ENCODE measurements at places on chromosomes 11 and 22. TPM values are rescaled to one million over a fixed set of nuclear protein-coding genes. Genes with fewer than 3 reads are reported as not detected.

GRCh38 chr22:30892731-30893221 lies 75.8 kb downstream of the MORC2 start:
- no peak for DNase-seq
- H3K4me3 ChIP-seq, result no peak overlapping the region
- peaks cover 4% of the 10 kb centered on the region for H3K36me3 ChIP-seq
- H3K27ac ChIP-seq, result no peak overlapping the region
- H3K27me3 ChIP-seq, result no peaks in the 10 kb centered on the region

DNA sequence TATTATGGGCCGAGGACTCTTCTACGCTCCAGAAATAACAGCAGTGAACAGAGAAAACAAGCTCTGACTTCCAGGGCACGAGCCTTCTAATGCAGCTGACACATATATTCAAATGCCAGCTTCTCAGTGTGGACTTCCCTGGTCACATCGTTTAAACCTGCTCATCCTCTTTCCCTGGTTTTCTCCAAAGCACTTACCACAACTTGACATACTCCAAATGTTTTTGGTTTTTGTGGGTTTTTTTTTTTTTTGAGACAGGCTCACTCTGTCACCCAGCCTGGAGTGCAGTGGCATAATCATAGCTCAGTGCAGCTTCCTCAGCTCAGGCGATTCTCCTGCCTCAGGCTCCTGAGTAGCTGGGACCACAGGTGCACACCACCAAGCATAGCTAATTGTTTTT lies 105.5 kb downstream of the MICAL3 start:
- H3K27me3 ChIP-seq, result no peaks in the 10 kb centered on the region
- no peak for DNase-seq
- no peak overlapping the region for H3K4me3 ChIP-seq
- H3K27ac ChIP-seq, result no peak overlapping the region

GRCh38 chr11:67604815-67605214 lies 1.9 kb upstream of the NDUFV1 start:
- no peak overlapping the region for H3K27ac ChIP-seq
- no peaks in the 10 kb centered on the region for H3K36me3 ChIP-seq
- H3K27me3 ChIP-seq, result peaks cover 10% of the 10 kb centered on the region
- H3K4me3 ChIP-seq, result peak overlapping the region; percentile 30

DNA sequence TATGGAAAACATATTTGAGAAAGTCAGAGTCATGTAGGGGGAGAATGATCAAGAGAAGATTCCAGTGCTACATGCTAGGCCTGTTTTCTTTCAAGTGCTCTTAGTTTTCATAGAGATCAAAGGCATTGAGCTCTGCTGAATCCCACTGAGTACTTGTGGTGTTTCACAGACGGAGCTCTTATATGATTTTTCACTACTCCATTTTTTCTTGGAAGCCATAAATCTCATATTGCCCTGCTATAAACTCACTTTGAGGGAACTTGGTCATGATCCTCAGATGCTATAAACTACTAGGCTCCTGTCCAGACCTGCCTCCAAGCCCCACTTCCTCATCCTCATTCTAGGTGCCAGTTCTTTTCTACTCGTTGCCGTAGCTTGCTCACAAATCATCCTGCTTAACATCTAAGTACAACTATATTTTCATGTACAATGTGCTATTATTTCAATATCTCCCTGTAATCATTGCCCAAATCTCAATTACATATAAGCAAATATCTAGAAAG lies 180.8 kb upstream of the CCDC179 start:
- no peak overlapping the region for H3K4me3 ChIP-seq
- H3K27me3 ChIP-seq, result no peaks in the 10 kb centered on the region
- H3K4me1 ChIP-seq, result no peaks in the 10 kb centered on the region
- DNase-seq, result no peak
- H3K36me3 ChIP-seq, result no peaks in the 10 kb centered on the region
- no peak overlapping the region for H3K27ac ChIP-seq

DNA sequence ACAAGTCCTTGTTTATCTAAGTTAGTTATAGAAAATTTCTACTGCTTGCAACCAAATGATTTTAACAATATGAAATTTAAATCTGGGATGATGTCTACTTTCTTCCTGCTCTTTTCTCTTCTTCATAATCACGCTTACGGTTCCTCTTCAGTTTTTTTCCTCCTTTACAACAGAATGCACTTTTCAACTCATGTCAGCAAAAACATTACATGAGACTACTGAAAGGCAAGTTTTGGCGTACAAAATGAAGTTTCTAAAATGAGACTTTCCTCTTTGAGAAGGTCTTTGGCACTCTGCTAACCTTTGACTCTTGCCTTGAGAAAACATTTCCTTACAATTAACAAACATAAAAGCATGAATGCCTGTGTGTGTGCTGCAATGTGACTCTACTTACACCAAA lies 23.3 kb downstream of the TMEM123 start:
- no peak overlapping the region for H3K4me3 ChIP-seq
- H3K36me3 ChIP-seq, result peaks cover 28% of the 10 kb centered on the region
- no peaks in the 10 kb centered on the region for H3K27me3 ChIP-seq
- no peak for DNase-seq
- H3K4me1 ChIP-seq, result peaks cover 69% of the 10 kb centered on the region

GRCh38 chr22:27245056-27245455 lies 556.5 kb downstream of the MN1 start:
- no peaks in the 10 kb centered on the region for H3K36me3 ChIP-seq
- peaks cover 10% of the 10 kb centered on the region for H3K27me3 ChIP-seq
- peak overlapping the region; percentile 9 for H3K27ac ChIP-seq
- peaks cover 6% of the 10 kb centered on the region for H3K4me1 ChIP-seq
- no peak overlapping the region for H3K4me3 ChIP-seq
- no peak for DNase-seq

DNA sequence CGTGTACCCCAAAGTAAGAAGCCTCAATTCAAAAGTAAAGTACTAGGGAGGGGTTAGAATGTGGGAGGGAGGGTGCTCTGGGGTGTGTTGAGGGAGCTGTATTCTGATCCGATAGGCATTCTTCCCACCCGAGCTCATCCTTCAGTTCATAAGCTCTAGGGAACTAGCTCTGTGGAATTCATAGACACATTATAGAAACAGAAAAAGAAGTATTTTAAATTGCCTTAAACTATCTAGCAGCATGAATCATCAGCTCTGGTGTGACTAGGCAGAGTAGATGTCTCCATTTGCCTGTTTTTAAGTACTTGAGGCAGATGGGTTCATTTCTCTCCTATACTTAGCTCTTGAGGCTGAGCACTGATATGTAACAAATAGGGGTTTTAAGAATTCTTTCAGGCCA lies 7.3 kb upstream of the SGSM3 start:
- no peaks in the 10 kb centered on the region for H3K4me1 ChIP-seq
- peaks cover 51% of the 10 kb centered on the region for H3K36me3 ChIP-seq
- H3K4me3 ChIP-seq, result no peak overlapping the region
- no peak overlapping the region for H3K27ac ChIP-seq
- no peaks in the 10 kb centered on the region for H3K27me3 ChIP-seq
- DNase-seq, result no peak

- H3K4me1 ChIP-seq, result peaks cover 28% of the 10 kb centered on the region
- peak within 1 kb of the TSS; percentile 73 for H3K4me3 ChIP-seq
- DNase-seq, result no peak
- peak within 1 kb of the TSS; percentile 13 for H3K27ac ChIP-seq
- H3K27me3 ChIP-seq, result peaks cover 88% of the 10 kb centered on the region
- H3K36me3 ChIP-seq, result no peaks in the 10 kb centered on the region
Measured at GRCh38 chr11:27700351-27701301, at the start of gene BDNF. BDNF (minus strand) TSS chr11:27700455; CDS start chr11:27658564, 41,891 bp downstream.

- peaks cover 5% of the 10 kb centered on the region for H3K27me3 ChIP-seq
- H3K4me3 ChIP-seq, result peak overlapping the region; percentile 65
- H3K36me3 ChIP-seq, result no peaks in the 10 kb centered on the region
- no peak overlapping the region for H3K27ac ChIP-seq
- no peak for DNase-seq
- H3K4me1 ChIP-seq, result peaks cover 16% of the 10 kb centered on the region
Measured at GRCh38 chr11:69444381-69445130, 36.9 kb upstream of the LINC01488 start.

GRCh38 chr11:69278091-69278867 lies 15.7 kb upstream of the MYEOV start:
- H3K27ac ChIP-seq, result no peak overlapping the region
- peaks cover 4% of the 10 kb centered on the region for H3K4me1 ChIP-seq
- H3K36me3 ChIP-seq, result no peaks in the 10 kb centered on the region
- H3K4me3 ChIP-seq, result no peak overlapping the region

- no peaks in the 10 kb centered on the region for H3K36me3 ChIP-seq
- no peak overlapping the region for H3K4me3 ChIP-seq
- peaks cover 4% of the 10 kb centered on the region for H3K27me3 ChIP-seq
- no peak overlapping the region for H3K27ac ChIP-seq
- no peak for DNase-seq
- no peaks in the 10 kb centered on the region for H3K4me1 ChIP-seq
Measured at GRCh38 chr11:126791991-126792390, 208.6 kb downstream of the KIRREL3 start.

GRCh38 chr22:32796865-32797573 lies 4.5 kb upstream of the TIMP3 start:
- H3K4me3 ChIP-seq, result no peak overlapping the region
- peaks cover 6% of the 10 kb centered on the region for H3K4me1 ChIP-seq

DNA sequence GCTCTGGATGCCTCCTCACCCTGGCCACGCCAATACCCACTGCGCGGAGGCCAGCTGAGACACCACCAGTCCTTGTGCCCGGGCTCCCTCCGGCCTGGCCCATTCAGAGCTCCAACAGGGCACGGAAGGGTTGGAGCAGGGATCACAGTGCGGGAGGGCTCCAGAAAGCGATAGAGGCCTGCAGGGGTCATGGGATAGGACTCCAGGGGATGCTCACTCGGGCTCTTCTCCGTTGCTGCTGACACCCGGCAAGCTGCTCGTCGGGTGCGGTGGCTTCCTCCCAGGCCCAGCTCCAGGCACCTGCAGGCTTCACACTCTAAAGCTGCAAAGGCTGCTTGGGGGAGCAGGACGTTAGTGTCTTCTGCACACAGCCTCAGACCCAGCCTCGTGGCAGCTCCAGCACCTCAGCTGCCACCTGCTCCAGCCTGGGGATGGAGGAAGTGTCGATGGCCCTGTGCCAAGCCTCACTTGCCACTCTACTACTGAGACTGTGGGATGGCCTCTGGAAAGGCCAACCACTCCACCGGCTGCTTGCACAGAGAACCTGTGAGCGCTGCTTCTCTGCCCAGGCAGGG lies 10.6 kb downstream of the WNT7B start:
- peaks cover 6% of the 10 kb centered on the region for H3K4me1 ChIP-seq
- no peak overlapping the region for H3K27ac ChIP-seq
- no peak for DNase-seq
- H3K36me3 ChIP-seq, result no peaks in the 10 kb centered on the region
- H3K27me3 ChIP-seq, result peaks cover 90% of the 10 kb centered on the region
- H3K4me3 ChIP-seq, result no peak overlapping the region

The ARHGAP20 gene
- polyA plus RNA-seq, result 0.49 TPM

The TESMIN gene
- polyA plus RNA-seq, result 2.2 TPM

The GRAMD1B gene
- not detected for polyA plus RNA-seq

The SLC22A8 gene
- not detected for polyA plus RNA-seq

The TIGD3 gene
- polyA plus RNA-seq, result 1.8 TPM

The LGALS12 gene
- polyA plus RNA-seq, result not detected

The MS4A4A gene
- polyA plus RNA-seq, result 0.16 TPM

The SLC22A6 gene
- not detected for polyA plus RNA-seq
